Progenitor cell of endocrine pancreas (in vitro differentiated cells): ENCODE measurements at places on chromosomes 13 and 19. TPM values are rescaled to one million over a fixed set of nuclear protein-coding genes. Genes with fewer than 3 reads are reported as not detected.

- DNase-seq, result no peak
Observed at GRCh38 chr19:46591870-46592269, 9.3 kb upstream of the CALM3 start.

Gene LRP3
- total RNA-seq, result 50.1 and 51.2 TPM in 2 replicates

GRCh38 chr13:43647471-43647870, 139.3 kb downstream of the ENOX1 start:
- DNase-seq, result no peak

DNA sequence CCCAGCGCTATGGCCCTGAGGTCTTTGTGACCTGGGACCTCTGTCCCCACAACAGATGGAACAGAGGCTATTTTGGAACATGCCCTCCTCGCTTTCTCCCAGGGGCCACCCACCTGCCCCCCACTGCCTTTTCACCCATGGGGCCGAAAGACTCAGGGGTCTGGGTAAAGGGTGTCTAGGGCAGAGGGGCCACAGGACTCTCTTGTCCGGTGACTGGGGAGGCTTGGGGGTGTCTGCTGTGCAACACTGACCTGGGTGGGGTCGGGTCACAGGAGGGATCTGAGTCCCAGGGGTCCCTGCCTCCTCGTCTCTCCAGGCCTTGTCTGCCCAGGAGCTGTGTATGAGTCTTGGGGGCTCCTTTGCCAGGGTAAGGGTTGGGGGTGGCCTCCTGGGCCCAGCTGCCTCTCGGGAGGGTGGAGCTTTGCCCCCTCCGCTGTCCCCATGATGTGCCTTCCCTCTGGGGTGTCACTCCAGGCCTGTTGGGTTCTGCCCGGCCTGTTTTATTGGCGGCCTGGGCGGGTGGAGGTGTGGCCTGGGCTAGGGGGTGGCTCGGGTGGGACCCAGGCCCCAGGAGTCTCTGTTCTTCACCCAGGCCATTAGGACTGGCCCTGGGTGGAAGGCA, 2.1 kb downstream of the ARID3A start:
- DNase-seq, result no peak

DNA sequence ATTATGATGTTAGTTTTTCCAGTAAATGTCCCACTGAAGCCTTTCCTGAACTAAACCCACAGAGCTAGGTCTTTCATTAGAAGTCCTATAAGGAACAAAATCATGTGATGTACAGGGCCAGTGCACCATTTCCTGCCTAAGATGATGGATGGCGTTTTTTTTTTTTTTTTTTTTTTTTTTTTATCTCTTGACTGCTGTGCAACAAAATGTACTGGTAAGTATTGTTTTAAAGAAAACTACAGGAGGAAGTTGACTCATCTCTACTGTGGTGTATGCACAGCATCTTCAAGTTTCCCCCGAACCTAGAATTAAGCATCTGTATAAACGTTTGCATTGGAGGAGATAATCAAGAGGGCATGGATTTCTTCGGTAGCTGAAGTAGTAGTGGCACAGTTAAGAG, 197.5 kb downstream of the NBEA start:
- DNase-seq, result no peak

DNA sequence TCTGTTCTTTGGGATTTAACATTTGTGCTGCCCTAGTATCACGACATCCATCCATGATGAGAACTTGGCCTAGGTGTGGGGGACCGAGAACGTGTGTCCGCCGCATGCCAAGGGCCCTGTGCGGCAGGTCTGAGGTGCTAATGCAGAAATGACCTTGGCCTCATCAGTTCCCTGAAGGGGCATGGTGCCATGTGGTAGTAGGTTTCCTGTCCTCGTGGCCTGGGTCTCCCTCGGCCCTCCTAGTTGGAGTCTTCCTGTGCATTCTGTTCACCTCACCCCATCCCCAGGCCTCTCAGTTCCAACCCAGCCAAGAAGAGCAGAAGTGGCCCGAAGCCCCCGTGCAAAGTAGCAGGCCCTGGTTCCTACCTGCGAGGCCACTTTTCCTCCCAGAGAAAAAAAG, 59.8 kb downstream of the GGACT start:
- DNase-seq, result no peak

Gene CLASRP
- 111 and 123 TPM in 2 replicates for total RNA-seq

GRCh38 chr19:35055715-35056179, 14.2 kb downstream of the HPN start:
- no peak for DNase-seq

Gene ONECUT3
- total RNA-seq, result 41.9 and 42.9 TPM in 2 replicates

- DNase-seq, result no peak
Observed at GRCh38 chr19:18294467-18294864, 13.0 kb upstream of the JUND start.

- DNase-seq, result no peak
Observed at GRCh38 chr13:51125495-51126226, 14.6 kb upstream of the C13orf42 start.

DNA sequence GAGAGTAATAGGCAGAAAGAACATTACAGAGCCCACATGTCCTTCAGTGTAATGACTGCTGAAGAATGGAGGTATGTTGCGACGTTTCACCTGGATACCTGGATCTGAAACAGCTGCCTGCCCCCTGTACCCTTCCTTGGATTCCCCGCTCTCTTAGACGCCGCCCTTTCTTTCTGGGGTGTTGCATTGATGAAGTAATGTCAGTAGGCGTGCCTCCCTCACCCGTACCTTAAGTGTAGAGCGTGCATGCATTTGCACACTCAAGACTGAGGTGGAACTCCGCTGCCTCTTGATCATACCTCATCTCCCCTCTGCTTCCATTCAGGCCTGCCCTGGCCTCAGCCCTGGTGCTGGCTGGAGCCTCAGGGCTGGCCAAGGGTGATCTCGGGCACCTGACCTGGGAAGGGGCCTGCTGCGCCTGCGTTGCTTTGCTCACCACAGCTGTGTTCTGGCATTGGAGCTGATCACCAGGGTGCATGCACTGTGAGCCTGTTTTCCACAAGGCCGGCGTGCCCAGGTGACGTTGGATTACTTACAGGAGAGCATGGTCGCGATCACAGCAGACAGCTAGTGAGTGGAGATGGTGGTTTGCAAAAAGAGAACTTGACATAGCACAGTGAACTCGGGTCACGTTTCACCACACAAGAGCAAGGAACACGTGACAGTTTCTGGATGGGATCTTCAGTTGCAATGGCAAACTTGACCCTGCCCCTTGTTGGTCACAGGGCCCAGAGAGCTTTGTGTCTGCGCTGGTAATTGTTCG, 99.0 kb downstream of the ARHGEF7 start:
- DNase-seq, result no peak

DNA sequence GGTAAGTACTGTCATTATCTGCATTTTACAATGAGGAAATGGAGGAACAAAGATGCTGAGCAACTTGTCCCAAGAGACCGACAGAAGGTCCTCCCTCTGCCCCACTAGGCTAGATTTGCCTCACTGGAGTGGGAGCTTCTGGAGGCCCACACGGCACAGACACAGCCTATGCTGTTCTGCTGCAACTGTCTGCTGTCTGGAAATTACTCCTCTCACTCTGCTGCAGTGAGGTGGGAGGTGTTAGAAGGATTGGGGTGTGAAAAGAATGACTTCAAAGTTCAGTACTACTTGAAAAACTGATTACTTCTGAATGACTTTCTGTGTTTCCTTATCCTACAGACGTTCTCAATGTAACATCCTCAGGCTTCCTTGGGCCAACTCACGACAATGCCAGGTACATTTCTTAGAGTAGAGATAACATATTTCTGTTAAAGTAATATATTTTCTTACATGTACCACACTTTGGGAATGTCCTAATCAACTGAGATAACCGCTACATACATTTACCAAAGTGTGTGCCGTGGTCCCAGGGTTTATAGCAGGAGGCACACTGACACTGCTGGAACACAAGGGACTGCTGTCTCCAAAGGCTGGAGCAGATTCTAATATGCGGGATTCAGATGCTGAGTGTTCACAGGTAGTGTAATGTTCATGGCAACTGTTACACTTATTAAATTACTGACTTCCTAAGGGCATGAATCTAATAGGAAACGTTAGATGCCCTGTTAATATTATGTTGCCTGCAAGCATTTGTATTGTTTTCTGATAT, 53.5 kb upstream of the WASF3 start:
- DNase-seq, result no peak

DNA sequence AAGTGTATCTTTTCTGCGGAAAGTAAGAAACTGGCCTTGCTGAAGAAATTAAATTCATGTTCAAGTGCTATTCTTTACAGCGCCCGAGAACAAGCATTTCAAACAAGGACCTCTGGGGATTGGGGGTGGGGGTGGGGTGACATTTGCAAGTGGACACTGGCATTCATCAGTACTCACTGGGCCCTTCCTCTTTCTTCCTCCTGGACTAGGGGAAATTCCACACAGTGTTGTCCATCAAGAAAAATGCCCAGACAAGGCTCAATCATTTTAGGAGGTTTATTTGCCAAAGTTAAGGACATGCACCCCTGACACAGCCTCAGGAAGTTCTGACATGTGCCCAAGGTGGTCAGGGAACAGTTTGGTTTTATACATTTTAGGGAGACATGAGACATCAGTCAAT, 22.9 kb upstream of the OR10H1 start:
- no peak for DNase-seq

- DNase-seq, result no peak
Observed at GRCh38 chr19:50152578-50152977, 10.5 kb downstream of the IZUMO2 start.

DNA sequence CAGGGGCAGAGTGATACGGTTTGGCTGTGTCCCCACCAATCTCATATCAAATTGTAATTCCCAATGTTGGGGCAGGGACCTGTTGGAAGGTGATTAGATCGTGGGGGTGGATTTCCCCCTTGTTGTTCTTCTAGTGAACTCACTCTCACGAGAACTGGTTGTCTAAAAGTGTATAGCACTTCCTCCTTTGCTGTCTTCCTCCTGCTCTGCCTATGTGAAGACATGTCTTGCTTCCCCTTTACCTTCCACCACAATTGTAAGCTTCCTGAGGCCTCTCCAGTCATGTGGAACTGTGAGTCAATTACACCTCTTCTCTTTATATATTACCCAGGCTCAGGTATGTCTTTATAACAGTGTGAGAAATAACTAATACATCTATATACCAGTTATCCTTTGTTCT, 706.4 kb upstream of the KLHL1 start:
- no peak for DNase-seq

DNA sequence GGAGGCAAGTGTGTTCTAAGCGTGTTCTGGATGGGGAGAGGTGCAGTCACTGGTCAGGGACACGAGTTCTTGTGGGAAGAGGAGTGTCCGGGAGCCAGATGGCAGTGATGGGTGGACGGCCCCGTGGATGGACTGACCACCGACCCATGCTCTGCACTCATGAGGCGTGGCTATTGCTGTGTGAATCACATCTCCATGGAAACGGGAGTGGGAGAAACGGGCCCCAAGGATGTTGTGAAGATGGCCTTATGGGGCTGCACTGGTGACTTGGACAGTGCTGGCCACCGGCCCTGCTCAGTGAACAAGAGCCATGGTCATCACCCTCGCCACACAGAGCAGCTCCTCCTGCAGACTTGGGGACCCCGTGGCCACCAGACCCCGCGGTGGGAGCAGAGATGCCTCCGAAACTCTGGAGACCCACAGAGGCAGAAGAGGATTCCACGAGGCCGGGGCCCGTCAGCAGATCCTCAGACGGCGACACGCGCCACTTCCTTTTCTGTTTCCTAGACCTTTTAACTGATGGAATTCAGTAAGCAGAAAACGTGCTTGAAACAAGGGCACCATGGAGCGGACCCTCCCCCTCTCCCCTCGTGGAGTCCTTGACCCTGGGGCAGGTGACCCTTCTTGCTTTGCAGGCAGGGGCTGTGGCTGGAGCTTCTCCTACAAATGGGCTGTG, 47.5 kb downstream of the GAS6 start:
- no peak for DNase-seq

Gene EDDM13
- total RNA-seq, result not detected in 2 replicates

DNA sequence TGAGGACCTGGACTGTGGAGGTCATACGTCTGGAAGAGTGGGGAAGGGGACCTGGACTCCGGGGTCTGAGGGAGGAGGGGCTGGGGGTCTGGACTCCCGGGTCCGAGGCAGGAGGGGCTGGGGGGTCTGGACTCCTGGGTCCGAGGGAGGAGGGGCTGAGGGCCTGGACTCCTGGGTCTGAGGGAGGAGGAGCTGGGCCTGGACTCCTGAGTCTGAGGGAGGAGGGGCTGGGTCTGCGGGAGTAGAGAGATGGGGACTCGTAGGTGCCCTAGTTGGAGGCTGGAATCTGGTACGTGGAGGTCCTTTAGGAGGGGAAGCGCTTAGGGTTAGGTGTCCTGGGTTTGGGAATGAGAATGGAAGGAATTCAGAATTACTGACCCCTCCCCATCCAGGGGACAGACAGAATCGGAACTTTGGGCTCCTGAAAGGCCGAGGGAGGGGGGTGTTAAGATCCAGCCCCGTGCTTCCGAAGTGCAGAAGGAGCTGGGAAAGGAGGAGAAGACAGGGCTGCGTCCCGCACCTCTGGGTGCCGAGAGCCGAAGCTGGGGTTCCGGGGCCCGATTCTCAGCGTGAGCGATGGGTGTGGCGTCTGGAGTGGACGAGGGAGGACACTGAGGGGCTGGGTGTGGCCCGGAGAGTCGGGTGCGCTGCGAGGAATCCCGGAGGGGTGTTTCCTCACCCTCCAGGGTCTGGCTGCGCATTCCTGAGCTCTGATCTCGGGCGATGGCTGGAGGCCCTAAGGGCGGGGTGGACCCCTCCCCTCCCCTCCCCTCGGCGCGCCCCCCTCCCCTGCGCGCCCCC, 608 bp downstream of the MYADM start:
- DNase-seq, result no peak

Gene TNNI3
- total RNA-seq, result 5.5 and 6.0 TPM in 2 replicates

Gene CDC34
- total RNA-seq, result 96.9 and 100 TPM in 2 replicates

DNA sequence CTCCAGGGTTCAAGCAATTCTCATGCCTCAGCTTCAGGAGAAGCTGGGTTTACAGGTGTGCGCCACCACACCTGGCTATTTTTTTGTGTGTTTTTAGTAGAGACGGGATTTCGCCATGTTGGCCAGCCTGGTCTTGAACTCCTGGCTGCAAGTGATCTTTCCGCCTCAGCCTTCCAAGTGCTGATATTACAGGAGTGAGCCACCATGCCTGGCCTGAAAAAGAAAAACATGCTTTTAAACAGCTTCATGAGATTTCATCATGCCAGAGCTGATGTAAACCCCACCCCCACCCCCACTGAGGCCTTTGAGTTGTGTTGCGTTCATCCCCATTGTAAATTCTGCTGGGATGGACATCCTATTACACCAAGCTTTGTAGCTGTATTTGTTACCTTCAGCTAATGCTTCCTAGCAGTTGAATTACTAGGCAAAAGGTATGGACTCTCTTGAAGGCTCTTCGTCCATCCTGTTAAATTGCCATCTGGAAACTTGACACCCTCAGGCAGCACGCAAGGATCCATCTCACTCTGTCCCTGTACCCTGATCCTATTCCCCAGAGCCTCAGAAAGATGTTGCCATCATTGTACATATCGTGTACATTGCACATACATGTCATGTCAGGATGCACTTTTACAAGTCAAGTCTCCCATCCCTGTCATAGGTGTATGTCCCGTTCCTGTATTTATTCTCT, 47.3 kb downstream of the NFIX start:
- DNase-seq, result no peak

DNA sequence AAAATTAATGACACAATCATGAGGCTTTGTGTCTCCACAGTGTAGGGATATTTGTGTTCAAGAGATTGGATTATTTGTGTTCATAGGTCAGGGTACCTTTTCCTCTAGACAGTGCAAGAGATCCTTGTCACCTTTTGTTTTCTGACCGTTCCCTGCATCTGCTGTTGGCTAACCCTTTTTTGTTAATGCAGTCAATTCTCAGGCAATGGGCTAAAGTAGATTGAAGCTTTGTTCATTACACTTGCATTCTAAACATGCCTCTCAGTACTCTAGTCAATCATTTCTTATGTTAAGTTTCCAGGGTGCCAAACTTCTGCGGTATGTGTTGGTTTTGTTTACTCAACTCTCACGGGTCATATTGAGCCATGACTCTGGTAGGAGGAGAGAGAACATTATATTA, 1.8 kb upstream of the MED4 start:
- DNase-seq, result no peak

GRCh38 chr19:18771328-18772242, 19.5 kb downstream of the COMP start:
- DNase-seq, result no peak
